Right renal pelvis (tissue), 4 donors: ENCODE measurements at places on chromosomes 3 and 15.

DNA sequence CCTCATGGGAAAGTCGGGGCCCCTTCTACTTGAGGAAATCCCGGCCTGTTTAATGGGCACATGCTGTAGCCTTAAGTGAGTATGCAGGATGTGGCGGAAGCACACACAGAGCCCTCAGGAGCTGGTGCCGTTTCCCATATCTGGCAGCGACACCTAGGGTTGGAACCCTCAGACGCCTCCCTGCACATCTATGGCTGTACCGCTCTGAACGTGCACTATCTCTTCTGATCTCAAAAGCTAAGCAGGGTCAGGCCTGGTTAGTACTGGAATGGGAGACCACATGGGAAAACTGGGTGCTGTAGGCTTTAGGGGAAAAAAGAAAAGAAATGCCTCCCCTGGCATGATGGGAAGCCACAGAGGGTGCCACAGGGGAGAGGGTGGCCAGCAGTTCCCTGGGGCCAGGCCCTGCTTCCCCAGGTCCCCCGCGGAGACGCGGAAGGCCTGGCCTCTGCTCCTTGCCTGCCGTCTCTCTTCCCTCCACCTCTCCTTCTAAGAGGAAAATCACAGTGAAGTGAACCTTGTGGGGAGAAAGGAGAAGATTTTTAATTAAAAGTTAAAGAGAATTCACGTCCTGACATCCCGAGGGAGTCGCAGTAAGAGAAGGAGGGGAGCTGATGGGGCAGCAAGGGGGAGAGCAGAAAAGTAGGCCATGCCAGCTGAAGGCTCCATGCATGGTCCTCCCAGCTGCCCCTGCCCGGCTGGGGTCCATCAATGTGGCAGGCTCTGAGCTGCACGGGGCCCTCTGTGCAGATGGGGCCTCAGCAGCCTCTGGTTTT, 60.5 kb upstream of the TMEM115 start:
- DNase-seq: no peak

GRCh38 chr15:91892436-91892835, 38.9 kb downstream of the SLCO3A1 start:
- no peak for DNase-seq

DNA sequence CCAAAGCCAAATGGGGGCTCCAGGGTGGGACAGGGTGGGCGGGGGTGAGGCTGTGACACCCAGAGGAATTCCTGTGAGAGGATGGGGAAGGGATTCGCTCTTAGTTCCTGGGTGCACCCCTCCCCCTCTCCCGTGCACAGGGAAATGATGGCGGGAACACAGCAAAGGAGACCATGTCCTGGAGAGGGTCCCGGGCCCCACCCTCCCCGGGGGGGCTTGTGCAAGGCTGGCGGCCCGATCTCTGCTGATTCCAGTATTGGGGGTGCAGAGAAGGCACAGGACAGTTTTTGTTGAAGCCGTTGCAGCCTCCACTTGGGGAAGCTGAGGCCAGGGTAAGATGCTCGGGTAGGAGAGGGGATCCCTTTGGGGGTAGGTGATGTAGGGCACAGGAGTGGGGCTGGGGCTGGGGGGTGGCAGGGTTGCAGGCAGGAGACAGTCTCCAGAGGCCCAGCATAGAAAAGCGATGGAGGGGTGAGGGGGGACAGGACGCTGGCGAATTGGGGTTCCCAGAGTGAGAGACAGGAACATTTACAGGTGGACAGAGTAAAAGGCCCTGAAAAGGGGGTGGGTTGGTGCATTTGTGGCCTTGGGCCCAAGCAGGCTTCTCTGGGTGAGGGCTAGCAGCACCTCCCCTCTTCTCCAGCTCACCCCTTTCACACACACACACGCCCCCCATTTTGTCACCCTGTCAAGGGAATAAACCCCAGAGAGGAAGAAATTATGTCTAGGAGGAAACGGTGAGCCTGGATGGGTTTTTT, 38.5 kb downstream of the HMCES start:
- DNase-seq: no peak

DNA sequence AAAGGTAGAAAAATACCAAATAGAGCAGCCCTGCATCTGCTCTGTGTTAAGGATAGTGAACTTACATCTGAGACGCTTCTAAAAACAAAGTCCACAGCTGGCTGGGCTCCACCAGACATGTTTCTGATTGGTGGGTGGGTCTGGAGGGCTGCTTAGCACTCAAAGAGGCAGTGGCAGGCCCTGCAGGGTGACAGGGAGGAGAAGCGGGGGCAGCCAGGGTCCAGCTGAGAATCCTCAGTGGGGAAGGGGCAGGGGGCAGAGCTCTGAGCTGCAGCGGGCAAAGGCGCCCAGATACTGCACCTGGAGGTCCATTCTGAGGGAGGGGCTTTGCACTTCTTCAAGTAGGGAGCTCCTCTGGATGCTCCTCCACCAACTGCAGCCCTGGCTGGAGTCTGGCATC, 28.1 kb downstream of the PRR23E start:
- no peak for DNase-seq

DNA sequence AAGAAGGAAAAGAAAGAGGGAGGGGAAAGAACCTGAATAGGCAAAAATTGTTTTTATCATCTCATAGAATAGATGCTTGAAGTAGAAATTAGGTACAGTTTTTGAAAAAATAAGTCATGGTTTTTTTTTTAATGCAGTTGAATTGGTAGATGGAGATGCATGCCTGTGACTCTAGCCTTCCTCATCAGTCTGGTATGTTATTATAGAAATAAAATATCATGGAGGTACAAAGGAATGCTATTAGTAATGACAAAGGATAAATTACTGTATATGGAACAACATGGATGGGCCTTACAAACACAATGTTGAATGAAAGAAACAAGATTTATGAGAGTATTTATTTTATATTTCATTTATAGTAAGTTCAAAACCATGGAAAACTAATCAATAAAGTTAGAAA, 162.4 kb upstream of the GALNT15 start:
- no peak for DNase-seq

- DNase-seq: no peak
Measured at GRCh38 chr3:53150247-53151085, 10.5 kb upstream of the PRKCD start.

GRCh38 chr3:110910346-110910955, 161.2 kb upstream of the NECTIN3 start:
- no peak for DNase-seq

DNA sequence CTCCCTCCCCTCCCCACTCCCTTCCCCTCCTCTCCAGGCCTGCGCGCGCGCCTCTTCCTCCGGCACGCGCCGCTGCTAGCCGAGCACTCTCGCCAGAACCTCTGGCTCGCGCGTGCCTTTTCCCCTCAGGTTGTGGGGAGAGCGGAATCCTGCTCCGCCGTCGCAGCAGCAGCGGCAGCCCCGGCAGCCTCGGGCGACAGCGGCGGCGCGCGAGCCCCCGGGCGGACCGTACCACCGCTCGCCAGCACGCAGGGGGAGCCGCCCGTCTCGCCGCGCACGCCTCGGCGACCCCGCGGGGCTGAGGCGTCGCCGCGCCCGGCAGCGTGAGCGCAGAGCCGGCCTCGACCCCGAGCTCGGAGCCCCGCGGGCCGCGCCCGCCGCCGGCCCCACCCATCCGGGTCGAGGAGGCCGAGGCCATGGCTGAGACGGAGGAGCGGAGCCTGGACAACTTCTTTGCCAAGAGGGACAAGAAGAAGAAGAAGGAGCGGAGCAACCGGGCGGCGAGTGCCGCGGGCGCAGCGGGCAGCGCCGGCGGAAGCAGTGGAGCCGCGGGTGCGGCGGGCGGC, at the start of gene CDV3:
TSS of gene CDV3 (plus strand) at position 58 of the 566 bp plus-strand sequence. CDS start at position 417, 359 bp downstream.
- DNase-seq: no peak
